C1 segment of cervical spinal cord (tissue), 14 donors: ENCODE measurements at places on chromosomes 3 and 15.

- DNase-seq: peak; percentile 3
Measured at GRCh38 chr3:141644931-141645330, 93.2 kb upstream of the RNF7 start.

- DNase-seq: no peak
Measured at GRCh38 chr3:184155644-184156521, 706 bp downstream of the DVL3 start.

DNA sequence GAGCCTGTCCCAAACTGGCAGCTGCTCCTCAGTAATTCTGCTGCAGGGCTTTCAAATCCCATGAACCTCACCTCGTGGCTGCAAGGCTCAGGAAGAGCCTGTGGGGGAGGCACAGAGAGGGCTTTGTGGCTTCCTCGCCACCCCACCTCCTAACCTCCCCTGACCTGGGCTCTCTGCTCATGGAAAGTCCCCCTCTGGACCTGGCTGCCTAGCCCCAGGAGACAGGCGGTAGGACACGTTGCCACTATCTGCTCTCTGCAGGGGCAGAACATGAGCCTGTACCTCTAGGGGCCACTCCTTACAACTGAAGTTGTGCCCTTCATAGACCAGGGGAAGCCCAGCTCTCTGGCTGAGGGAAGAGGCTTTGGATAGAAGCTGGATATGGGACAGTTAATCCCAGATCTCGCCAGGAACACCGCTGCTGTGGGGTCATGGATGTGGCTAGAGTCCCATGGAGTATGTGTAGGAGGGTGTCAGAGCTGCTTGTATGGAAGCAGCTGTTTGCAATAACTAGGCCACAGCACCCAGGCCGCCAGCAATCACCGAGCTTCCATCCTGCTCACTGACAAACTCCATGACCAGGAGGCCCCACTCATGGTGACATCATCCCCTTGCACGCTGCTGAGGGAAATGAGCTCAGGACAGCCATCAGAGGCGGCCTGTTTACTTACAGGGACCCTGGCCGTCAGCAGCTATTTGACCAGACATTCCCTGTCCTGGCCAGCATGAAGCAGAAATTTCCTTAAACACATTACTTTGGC lies 34.0 kb upstream of the CILP start:
- no peak for DNase-seq

DNA sequence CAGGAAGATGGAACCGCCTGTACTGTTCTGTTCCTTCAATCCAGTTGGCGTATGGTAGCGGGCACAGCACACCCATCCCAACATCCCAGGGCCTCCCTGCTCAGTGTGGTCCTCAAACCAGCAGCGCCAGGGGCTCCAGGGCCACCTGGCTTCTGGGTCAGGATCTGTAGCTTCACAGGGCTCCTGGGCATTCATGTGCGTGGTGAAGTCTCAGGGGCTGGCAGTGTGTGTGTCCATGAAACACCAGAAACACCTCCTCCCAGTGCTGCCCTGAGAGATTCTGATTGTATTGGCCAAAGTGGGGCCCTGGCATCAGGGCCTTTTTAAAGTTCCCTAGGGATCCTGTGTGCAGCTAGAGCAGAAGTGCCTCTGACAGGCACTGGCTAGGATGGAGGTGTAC lies 42.1 kb downstream of the ABTB1 start:
- no peak for DNase-seq

- no peak for DNase-seq
Measured at GRCh38 chr3:5001805-5002173, 22.6 kb downstream of the BHLHE40 start.

DNA sequence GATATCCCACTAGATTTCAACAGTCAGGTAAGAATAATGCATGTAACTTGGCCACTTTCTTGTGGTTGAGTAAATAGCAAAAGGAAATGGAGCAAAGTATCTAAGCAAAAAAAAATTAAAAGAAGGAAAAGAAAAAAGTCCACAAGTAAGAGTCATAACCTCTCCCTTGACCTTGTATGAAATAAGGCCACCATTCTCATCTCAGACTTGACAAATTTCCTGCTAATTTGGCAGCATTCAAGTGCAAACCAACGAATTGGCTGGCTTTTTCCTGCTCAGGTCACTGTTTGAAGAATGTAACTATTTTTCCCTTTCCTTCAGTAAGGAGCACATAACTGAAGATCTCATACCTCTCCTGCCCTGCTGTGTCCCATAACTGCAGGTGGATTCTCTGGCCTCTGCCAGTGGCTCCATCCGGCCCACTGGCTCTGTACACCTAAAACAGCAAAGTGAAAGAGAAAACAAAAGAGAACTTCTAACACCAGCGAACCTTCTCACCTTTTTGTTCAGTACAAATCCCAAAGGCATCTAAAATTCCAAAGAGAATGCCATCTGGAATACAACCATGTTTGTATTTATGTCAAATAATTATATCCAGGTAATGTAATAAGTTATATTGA lies 33.4 kb upstream of the RSL24D1 start:
- no peak for DNase-seq

DNA sequence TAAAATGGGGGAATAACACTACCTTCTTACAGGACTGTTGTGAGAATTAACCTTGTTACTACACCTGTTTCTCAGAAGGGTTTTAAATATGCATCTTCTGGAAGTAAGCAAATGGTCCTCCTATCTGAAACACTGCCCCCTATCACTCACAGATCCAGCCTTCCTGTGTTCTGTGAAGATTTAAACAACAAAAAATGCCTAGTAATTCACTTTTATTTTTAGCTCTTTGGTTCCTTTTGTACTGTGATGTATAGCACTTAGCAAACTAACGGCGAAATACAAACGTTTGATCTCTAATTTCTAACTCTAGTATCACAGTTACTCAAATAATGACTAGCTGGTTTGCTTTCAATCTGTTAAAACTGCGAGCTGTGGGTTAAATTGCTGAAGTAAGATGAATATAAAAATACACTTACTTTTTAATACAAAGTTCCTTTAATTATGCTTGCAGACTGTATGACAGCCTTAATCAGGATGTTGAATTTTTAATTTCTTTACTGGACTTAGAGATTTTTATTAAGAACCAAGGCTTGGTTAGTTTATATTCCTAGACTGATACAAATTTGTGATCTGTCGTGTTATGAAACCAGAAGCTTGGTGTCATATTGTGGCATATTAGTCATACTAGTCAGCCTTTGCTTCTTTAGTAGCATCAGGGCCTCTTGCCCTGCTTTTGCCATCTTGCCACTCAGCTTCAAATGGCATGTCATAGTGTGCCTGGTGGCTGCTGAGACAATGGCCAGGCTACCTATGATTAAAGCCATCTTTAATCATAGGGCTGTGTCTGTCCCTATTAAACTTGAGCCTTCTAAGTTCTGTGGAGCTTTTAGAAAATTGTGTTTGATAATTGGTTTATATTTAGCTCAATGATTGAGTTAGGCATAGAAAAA lies 9.2 kb downstream of the EIF3J start:
- no peak for DNase-seq

DNA sequence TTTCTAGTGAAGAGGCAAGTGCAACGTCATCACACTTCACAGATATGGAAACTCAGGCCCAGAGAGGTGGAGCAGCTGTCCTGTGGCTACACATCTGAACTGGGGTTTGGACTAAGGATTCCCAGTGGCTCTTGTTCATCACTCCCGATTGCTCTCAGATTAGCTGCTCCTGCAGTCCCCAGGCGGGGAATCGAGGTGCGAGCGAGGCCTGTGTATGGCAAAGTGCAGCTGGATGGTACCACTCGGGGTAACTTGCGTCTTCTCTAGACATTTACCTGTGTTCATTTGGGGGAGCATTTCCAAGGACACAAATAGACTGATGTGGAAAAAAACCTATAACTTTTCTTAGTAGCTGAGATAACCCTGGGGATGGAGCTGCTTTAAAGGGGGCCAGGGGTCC lies 45.9 kb upstream of the TRPM1 start:
- no peak for DNase-seq
